ENCODE measurements at places on chromosomes 13 and 19.

DNA sequence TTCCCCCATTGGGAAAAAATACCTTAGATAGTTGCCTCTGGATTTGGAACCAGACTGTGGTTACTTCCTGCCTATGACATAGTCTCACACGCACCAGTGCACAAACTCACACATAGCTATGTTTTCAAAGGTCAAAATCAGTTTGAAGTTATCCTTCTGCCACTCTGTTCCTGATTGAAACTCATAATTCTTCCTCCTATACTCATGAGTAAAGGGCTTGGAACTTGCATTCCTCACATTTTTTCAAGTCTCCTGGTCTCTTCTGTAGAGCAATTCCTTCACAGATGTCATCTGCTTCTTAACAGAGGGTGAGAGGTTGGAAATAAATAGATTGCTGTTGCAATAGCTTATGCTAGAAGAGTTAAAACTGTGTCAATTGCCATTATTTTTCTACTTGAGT is 18.6 kb upstream of the POSTN start:
- DNase-seq: no peak

DNA sequence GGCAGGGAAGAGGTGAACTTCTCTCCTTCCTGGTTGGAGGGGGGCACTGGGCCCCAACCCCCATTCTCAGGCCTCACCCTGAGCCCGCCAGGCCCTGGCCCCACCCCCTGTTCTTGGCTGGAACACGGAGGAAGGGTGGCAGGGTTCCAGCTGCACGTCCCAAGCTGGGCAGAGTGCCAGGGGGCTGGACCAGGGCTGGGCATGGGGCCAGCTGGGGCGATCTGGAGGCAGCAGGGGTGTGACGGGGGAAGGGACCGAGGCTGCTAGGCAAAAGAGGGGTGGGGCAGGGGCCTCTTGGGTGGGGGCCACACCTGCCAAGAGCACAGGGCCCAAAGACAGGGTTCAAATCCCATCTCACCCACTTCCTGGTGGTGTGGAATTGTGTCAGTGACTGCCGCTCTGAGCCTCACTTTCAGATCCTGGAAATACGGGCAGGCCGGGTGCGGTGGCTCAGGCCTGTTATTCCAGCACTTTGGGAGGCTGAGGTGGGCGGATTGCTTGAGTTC is 2.2 kb downstream of the HIF3A start:
- DNase-seq: no peak

DNA sequence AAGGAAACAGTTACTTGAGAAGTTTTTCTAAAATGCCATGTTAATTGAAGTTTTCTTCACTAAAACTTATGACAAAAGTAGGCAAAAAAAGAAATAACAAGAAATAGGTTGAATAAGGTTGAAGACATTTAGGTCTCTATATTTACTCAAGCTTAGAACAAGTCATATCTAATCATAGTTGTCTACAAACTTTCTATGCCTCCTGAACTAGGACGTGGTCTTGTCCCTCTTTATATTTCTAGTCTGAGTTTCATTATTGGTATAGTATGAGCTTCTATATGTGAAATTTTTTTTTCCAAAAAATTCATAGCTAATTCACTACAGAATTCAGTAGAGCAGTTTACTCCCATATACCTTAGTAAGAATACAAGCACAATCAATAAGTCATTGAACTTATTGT is 836.4 kb downstream of the SLITRK6 start:
- no peak for DNase-seq

- no peak for DNase-seq
Measured at GRCh38 chr19:19101540-19101939, 36.7 kb downstream of the TMEM161A start.

DNA sequence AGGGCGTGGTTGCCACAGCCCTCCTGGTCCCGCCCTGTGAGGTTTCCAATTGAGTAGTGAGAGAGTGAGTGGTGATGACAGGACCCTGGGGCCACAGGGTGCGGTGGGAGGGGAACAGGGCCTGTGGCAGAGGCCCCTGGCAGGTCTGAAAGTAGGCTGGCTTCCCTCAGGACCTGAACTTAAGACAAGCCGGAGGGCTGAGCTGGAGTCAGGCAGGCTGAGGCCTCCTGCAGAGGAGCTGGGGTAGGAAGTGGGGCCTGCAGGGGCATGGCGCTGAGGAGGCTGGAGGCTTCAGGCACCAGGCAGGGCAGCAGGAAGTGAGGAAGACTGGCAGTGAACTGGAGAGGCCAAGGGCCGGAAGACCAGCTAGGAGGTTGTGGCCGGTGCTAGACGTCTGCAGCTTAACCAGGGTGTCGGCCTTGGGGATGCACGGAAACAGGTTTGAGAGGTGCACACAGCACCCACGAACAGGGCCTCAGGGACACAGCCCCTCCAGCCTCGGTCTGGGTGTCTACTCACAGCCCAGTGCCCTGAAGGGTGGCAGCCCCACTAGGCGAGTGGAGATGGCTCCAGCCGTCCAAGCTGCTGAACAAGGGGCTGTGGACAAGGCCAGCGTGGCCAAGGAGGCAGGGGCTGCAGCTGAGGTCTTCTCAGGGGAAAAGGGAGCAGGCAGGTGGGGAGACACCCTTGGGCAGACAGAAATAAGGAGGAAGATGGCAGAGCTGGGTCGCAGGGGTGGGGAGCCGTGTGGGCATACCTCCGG is 17.8 kb downstream of the POP4 start:
- no peak for DNase-seq

- no peak for DNase-seq
Measured at GRCh38 chr13:44400736-44401135, 27.1 kb downstream of the SERP2 start.

DNA sequence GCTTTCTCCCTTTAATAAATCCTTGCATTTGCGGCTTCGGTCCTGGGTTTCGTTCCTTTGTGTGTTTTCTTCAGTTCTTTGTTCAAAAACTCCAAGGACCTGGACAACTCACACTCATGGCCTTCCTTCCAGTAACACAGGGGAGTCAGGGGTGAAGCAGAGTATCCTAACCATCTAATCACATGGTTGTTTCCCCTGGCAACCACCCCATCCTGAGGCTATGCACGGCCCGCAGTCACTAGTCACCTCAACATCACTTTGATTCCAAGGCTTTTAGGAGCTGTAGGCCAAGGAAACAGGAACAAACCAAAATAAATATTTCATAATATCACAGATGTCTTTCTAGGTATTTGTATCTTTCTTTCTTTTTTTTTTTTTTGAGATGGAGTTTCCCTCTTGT is 28.9 kb downstream of the ZNF101 start:
- DNase-seq: no peak

DNA sequence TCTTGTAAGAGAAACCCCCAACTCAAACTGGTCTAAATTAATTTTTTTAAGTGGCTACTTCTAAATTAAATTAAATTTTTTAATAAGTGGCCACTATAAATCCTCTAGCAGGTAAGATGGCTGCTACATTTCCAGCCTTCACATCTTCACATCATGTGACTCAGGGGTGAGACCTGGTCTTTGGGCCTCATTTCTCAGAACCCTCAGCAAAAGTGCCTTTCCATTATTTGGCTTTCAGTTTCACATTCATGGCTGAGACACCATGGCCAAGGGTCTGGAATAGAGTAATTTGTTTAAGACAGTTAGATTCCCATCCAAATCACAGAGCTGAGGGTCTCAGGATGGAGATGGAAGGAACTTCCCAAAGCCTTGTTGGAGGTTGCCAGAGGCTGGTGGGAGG is 47.5 kb downstream of the DCT start:
- no peak for DNase-seq

DNA sequence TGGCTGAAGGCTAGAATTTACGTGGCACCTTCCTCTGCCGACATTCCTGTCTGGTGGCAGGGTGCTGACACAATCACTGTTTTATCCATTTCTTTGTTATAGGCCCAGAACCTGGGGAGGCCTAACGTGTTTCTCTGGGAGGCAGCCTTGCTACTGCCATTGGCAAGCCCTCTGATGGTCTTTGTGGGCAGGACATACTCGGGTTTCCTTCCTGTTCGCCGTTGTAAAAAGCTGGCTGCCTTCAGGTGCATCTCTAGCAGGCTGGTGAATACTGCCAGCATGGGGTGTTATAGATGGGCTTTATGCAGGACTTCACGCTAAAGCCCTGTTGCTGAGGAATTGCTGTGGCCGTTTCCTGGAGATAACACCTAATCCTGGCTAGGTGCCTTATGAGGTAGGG is 28.1 kb downstream of the B3GLCT start:
- DNase-seq: no peak

DNA sequence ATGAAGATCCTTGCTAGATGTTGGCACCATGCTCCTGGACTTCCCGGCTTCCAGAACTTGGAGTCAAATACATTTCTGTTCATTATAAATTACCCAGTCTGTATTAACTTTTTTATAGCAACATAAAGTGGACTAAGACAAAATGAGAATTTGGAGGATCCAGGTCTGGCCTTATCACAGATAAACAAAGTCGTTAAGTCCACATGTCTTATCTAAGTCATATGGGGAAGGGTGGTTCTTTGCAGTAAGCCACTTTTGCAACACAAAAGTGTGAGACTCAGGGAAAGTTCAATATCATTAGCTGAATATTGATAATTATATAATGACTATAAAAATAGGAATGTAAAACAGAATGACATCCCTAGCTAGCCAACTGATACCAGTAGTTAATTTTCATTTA is 91.6 kb upstream of the SIAH3 start:
- DNase-seq: no peak

DNA sequence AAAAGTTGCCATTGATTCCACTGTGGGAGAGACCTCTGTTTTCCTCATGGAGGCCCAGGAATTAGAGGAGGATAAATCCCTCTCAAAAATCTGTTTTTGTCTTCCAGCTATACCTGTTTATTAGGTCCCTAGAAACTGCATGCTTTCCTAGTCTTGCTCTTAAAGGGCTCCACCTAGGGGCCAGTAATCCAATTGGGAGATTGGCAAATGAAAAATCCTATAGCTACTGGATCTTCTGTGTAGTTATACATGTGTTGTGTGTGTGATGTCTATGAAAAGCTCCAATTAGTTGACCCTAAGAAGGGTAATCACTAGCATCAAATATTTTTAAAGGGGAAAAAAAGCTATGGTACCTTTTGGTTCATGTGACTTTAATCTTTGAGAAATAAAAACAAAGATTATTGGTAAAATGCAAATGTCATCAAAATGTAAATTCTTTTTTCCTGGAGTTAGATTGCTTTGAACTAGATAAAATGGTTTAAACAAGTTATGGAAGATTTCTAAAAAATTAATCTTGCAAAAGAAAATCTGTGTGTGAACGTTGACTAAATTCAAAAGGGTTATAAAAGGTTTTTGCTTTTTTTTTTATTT is 63.4 kb upstream of the C1QTNF9B start:
- no peak for DNase-seq

DNA sequence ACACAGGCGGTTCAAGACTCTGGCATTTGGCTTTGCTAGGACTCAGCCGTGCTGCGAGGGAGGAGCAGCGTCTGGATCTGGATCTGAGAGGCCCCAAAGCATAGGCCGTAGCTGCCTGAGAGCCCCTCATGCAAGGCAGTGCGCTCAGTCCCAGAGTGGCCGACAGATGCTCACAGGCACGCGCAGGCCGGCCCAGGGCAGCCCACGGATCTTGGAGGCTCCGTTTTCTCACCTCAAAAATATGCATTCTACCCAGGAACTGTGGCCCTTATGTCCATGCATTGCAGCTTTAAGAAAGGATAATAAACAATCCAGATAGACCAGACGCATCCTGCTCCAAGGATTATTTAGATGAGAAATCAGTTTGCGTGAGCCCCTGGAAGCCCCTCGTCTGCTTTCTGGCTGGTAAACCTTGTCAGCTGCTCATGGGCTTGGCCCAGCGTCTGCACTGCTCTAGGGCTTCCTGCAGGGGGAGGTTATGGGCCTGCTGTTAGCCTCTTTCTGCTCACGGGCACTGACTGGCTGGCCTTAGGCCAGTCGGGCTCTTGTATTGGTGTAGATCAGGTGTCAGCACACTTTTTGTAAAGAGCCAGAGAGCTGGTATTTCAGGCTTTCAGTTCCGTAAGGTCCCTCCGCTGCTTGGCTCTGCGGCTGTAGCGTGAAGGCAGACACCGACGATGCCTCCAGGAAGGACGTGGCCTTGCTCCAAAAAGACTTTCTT is 24.2 kb downstream of the TEX29 start:
- no peak for DNase-seq

DNA sequence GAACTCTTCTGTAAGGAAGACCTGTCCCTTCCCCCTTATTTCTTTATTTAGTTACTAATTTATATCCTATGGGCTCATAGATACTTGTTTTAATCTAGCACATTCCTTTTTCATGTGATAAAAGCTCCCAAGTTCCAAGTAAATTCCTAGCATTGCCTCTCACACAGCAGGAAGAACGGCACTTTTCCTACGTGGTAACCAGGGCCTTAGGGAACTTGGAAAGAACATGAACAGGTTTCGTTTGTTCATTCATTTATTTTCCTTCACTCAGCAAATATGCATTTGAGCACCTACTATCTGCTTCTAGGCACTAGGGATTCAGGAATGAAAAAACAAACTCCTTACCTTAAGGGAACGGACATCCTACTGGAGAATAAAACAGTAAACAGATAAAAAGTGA is 125.1 kb downstream of the SIPA1L3 start:
- DNase-seq: no peak

DNA sequence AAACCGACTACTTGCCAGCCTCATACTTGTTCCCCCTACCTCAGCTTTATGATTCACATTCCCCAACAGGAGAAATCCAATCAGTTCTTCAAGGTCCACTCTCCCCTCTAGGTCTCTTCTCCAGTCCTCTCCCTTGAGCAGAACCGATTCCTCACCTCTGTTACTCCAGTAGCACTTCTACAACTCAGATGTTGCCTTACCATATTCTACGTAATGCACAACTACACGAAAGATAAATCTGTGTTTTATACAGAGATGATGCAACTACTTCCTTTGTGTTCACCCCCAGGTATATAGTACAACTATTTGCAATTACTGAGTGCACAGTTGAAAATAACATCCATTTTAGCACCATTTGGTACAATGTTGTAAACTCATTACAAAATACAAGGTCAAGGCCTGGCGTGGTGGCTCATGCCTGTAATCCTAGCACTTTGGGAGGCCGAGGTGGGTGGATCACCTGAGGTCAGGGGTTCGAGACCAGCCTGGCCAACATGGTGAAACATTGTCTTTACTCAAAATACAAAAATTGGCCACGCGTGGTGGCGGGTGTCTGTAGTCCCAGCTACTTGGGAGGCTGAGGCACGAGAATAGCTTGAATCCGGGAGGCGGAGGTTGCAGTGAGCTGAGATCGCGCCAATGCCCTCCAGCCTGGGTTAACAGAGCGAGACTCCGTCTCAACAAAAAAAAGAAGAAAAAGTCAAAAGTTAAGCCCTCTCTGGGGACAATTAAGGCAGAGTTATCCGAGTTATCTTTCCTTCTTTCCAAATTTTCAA is 2.8 kb upstream of the WBP4 start:
- DNase-seq: no peak

DNA sequence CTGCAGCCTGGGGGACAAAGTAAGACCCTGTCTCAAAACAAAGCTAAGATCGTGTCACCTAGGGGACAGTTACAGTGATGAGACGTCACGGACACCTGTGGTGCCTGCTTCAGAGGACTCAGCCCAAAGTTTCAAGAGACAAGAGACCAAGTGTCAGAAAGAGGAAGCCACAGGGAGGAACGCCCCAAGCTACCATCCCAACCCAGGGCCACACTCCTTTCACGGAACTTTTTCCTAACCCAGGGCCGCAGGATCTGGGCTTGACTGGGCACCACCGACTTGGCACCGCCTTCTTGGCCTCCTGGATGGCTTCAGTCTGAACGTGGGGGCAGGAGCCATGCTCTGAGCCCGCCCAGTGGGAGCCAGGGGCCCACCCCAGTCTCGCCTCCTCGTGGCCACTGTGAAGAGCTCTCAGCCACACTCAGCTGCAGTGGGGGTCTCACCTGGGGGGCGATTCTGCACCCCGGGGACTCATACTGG is 8.5 kb downstream of the MOB3A start:
- DNase-seq: peak; percentile 76
